ENCODE measurements at places on chromosomes 13 and 19.

DNA sequence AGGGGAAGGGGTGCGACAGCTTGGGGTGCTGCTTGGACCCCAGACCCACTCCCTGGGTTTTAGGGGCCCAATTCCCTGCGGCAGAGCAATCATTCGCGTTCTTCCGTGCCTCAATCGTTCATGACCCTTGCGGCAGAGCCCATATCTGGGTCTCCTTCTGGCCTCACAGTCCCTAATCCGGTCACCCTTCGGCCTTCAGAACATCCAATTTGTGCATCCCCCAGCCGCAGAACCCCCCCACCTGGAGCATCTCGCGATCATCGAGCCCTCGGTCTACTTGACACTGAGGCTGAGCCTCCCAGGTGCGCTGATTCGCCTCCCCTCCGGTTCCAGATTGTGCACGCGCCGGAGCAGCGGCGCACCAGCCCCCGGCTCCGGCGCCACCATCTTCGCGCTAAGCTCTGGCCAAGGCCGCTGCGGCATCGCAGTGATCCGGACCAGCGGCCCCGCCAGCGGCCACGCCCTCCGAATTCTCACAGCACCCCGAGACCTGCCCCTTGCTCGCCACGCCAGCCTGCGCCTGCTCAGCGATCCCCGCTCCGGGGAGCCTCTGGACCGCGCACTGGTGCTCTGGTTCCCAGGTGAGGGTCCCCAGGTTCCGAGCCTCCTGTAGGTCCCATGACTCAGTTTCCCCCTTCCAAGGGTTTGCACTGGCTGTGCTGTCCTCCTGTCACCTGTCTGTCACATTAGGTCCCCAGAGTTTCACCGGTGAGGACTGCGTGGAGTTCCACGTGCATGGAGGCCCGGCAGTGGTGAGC, 501 bp downstream of the GTPBP3 start:
- no peak for DNase-seq

DNA sequence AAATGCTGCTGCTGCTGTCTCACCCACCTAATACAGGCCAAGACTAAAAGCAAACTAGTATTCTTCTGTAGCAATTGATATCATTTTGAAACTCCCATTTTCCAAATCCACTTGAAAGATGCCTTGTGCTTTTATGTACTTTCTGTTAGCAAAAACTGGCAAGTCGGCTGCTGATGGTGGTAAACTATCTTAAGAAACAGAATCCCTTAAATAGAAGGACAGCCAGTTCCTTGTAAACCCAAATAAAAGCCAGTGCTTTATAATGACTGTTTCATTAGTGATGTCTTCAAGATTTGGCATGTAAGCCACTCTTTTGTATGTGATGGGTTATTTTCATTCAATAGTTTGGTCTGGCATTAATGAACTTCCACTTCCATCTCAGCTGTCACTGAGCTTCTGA, 5.2 kb downstream of the FAM124A start:
- DNase-seq, result no peak

DNA sequence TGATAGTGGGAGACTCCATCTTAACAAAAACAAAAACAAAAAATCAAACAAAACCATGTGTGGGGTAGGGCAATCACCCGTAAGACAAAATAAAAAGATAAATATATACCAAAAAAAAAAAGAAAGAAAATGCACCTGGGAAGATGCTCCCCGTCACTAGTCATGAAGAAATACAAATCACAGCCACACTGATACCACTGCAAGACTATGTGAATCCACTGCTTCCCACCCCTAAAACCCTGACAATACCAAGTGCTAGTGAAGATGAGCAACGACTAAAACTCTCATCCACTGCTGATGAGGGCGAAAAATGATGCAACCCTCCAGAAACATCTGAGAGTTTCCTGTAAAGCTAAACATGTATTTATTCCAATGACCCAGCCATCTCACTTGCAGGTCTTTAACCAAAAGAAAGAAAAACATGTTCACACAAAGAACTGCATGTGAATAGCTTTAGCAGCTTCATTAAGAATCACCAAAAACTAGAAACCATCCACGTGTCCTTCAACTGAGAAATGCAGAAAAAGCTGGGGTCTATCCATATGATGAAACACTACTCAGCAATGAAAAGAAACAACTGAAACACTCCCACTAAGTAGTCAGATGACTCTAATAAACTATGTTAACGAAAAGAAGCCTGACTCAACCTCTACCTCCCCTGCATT, 31.7 kb downstream of the BRD4 start:
- DNase-seq, result no peak

- DNase-seq, result no peak
Measured at GRCh38 chr19:45623984-45624383, 15.2 kb downstream of the EML2 start.

GRCh38 chr13:110274687-110275086, 32.3 kb downstream of the COL4A1 start:
- no peak for DNase-seq

DNA sequence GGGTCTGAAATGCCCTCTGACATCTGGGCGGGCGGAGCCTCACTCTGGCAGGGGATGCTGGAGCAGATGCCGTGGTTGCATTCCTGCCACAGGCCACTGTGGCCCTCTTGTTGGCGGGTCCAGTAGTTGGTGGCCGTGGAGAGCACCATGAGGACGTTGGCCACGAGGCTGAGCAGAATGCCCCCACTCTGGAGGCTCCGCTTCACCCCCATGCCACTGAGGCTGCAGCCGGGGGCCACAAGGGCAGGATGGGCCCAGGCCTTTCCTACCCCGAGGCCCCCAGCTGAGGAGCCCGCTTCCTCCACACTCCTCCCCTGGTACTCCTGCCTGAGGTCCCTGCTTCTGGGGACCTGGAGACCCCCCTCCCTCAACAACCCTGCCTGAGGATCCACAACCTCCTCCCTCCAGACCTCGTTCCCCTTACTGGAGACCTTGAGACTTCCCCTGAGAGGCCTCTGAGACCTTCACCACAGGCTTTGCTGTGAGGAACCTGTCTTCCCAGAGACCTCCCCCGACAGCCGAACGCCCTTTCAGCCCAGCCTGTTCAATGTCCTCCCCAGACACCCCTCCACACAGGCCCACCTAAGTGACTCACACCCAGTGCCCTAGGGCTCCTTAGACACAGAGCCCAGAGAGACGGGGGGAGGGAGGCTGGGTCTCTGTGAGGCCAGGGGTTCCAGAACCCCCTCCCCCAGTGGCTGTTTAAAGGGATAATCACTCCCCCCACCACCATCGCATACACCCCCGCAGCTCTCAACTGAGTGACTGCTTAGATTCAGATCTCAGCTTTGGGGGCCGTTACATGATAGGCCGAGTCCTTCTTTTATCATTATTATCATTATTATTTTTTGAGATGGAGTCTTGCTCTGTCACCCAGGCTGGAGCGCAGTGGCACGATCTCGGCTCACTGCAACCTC, at the start of gene CLDND2:
TSS of gene CLDND2 (minus strand) at position 638 of the 917 bp plus-strand sequence. CDS start at position 212, 426 bp downstream.
- DNase-seq, result peak; percentile 41

DNA sequence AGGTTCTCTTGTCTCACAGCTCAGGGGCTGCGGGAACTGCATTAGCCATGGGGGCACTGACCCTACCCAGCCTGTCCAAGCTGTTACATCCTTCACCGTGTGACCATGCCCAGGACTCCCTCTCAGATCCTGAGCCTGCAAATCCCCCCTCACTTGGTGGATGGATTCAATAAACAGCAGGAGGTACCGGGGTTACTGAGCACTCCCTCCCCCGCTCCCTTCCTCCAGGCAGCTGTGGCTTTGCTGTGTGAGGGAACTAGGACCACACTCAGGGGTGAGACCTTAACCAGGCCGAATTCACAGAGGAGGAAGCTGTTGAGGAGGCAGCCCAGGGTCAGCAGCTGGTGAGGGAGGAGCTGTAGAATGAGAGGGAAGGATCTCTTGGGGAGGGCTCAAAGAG, 27.0 kb upstream of the CEACAM1 start:
- DNase-seq, result no peak

DNA sequence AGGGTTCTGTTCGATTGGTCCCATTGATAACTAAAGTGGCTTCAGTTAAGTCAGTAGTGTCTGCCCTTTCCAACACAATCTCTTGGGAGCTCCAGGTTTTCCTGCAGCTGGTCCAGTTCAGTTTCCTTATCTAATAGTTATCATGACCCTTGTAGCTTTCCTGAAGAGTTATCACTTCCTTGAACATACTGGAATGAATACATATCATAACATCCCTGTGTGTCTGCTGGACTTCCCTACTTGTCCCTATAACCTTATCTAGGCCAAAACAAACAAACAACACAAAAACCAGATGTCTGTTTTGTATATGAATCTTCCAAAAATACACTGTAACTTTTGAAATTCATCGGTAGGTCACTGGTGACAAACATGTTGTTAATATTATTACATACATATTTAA, 167.6 kb downstream of the DCT start:
- no peak for DNase-seq

DNA sequence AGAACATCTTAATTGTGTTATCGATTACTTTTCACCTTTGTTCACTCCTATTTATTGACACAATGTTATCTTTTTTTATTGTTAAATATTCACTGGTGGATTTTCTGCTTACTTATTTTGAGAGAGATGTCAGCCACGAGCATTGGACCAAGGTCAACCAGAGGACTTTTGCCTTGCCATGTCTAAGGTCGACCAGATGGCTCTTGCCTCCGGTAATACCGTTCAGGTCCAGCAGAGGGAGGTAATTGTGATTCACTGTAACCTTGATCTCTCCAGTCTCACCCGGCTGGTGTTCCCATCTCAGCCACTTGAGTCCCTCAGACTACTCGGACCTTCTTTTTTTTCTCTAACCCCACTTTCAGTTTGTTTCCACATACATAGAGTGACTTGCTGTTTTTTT, 1438.1 kb downstream of the UQCRFS1 start:
- DNase-seq, result no peak

GRCh38 chr19:33683881-33684537, 62.3 kb downstream of the CHST8 start:
- DNase-seq, result no peak

GRCh38 chr19:50833117-50833801, at the start of gene KLK15:
Gene KLK15 (minus strand): TSS chr19:50833574. CDS start chr19:50831492, 2,082 bp downstream.
- no peak for DNase-seq

DNA sequence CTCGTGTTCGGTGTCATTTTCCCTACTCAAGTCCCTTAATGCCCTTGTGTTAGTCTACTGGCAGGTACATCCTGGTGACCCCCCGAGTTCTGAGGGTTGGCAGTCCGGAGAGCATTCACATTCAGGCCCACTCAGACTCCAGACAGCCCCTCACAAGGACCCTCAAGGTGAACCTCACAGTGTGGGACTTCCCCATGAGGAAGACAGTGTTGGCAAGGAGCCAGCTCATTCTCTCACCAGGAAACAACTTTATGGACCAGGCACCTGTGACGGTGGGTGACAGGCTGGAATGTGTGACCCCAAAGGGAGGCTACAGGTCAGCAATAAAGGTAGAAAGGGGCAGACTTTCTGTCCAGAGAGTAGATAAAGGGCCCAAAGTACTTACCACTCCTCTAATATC, 24.5 kb downstream of the RDH8 start:
- no peak for DNase-seq

DNA sequence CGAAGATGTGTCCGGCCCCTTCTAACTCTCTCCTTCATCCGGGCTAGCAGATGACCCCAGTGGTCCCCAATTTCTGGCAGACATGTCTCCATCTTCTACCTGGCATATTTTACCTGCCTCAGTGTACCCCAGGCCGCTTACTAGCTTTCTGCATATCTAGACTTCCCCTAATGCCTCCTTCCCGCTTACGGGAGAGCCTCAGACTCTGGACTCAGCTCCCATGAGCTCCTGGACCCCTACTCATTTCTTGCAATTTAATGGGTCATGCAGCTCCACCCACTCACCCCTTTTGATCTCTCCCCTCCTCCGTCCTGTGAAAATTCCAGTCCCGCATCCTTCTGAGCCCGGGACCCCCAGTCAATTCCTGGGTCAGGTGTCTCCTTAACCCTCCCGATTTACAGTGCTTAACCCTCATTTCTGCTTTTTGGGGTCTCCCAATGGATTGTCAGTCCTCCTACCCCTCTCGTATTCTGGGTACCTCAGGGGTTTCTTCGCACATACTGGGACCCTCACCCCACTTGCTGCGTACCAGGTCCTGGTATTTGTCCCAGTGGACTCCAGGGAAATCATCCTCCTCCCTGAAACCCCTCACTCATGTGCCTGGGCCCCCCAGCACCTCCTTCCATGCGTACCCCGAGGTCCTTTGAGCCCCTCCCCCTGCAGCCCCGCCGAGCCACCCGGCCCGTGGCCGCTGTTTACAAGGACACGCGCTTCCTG, 500 bp upstream of the JUNB start:
- no peak for DNase-seq

- DNase-seq, result no peak
Measured at GRCh38 chr19:8482696-8483095, 19.7 kb downstream of the PRAM1 start.

GRCh38 chr13:44174769-44175425, 198.7 kb upstream of the SERP2 start:
- DNase-seq, result no peak

GRCh38 chr13:44406617-44407016, 33.0 kb downstream of the SERP2 start:
- DNase-seq, result no peak

All from CD4-positive, alpha-beta T cell treated with Interleukin-4 for 4 hours (primary cell).